ENCODE measurements at places on chromosomes 16 and 17. TPM values are rescaled to one million over a fixed set of nuclear protein-coding genes. Genes with fewer than 3 reads are reported as not detected.

GRCh38 chr16:89473791-89474414, 16.5 kb downstream of the ANKRD11 start:
- no peak for DNase-seq

GRCh38 chr17:17091276-17091675, 49.0 kb downstream of the MPRIP start:
- DNase-seq, result no peak

The MYO15A gene
- total RNA-seq, result 5.4 TPM

The C16orf92 gene
- not detected for total RNA-seq

- DNase-seq, result no peak
These were observed 869 bp downstream of the ZNF48 start for GRCh38 chr16:30395992-30396585.

DNA sequence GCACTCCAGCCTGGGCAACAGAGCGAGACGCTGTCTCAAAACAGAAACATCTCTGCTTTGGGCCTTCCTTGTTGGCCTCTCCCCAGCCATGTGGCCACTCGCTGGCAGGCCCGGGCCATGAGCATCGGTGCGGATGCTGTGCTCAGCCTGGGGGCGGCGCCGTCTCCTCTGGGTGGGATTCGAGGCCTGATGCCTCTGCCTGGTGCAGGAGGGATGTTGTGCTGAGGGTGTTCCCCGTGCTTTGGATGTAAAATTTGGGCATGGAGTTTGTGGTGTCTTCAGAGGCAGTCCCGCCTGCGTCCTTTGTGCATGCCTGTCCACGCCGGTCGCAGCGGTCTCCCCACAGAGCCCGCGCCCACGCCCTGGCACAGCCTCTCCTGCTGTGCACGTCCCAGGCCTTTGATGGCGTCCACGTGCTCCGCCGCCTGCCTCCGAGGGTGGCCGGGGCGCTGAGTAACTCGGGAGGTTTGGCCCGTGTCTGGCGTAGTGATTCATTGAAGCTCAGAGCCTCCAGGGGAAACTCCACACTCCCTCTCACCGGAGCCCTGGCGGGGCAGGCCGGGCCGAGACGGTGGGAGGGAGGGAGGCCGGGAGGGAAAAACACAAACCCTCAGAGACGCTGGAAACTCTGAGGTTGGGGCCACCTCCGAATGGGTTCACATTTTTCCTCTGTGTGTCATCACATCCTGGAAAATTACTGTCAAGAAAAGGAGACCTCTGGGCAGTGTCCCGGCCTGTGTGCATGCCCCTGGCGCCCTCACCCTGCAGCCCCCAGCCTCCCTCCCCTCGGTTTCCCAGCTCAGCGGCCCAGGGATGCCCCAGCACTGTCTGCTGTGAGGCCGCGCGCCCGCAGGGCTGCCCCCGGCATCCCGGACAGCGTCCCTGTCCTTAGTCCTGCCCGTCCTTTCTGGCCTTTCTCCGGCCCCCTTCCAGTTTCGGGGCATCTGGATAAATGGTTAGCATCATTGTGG, 19.0 kb downstream of the CENPX start:
- no peak for DNase-seq

DNA sequence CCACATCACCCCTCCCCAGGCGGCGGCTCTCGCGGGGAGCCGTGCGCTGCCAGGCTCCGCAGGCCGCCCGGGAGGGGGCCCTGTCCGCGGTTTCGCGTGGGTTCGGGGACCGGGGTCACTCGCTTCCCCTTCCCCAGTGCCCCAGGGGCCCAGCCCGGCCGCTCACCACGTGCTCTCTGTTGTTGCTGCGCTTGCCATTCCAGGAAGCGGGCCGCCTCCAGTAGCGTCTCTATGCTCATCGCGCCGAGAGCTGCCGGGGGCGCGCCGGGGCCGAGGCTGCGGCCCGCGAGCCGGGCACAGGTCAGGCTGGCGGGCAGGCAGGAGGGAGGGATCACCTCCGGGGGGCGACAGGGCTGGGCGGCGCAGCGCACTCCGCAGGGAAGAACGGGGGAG, 390 bp downstream of the MNT start:
- DNase-seq, result peak; percentile 90

The DNAI2 gene
- not detected for total RNA-seq

DNA sequence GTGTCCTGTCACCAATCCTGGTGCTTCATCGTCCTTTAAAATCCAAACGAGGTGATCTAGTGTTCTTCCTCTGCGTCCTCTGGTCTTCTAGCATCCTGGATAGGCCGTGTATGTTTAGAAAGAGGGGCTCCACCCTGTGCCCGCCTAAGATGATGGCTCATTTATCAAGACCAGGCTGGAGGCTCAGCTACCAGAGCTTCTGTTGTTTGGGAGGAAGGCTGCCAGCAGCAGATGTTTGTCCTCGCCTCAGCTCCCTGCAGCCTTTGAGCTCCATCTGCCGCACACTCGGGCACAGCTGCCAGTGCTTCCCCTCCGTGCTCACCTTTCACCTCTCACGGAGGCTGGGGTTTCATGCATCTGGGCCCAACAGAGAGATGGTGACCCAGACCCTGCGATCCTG, 954.7 kb upstream of the RBFOX1 start:
- DNase-seq, result no peak

- peak; percentile 57 for DNase-seq
These were observed at the start of gene KCNH4 for GRCh38 chr17:42180922-42181850. KCNH4 (minus strand) TSS chr17:42181142; CDS start chr17:42180945, 197 bp downstream.

DNA sequence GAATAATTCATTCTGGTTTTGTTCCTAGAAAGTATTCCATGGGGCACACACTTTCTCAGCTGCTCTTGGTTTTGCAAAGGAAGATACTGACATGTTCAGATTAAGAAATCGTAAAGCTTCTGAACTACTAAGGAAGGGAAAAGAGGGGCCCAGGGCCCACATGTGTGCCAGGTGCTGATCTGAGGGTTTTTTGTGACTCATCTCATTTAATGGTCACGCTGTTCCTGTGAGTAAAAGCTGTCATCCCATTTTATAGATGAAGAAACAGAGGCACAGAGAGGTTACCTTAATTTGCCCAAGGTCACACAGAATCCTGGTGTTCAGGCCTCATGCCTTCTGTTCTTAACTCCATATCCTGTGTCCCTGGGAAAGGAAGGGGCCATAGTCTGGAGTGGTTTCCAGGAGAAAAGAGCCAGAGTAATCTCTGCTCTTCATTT, 113.2 kb downstream of the MSI2 start:
- no peak for DNase-seq

The GSPT1 gene
- 74.1 TPM for total RNA-seq

The SPDYE4 gene
- total RNA-seq, result not detected

- no peak for DNase-seq
These were observed 422.9 kb downstream of the UTP18 start for GRCh38 chr17:51683291-51683690.

DNA sequence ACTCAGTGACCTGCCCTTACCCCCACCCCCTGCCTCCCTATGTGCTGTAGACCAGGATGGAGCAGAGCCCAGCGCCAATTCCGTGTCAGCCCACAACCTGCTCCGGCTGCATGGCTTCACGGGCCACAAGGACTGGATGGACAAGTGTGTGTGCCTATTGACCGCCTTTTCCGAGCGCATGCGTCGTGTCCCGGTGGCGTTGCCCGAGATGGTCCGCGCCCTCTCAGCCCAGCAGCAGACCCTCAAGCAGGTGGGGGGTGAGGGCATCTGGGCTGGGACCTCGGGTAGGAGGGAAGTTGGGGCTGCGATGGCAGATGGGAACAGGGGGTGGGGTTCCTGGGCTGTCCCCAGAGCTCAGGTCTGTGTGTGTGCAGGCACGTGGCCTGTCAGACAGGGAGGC, 6.3 kb upstream of the CACNA1G start:
- no peak for DNase-seq

All from neural progenitor cell (in vitro differentiated cells).